Effector memory CD4-positive, alpha-beta T cell (primary cell): ENCODE measurements at places on chromosomes 4 and X.

GRCh38 chrX:96224279-96224678 is 460.4 kb upstream of the DIAPH2 start:
- no peak for DNase-seq
- no peaks in the 10 kb centered on the region for H3K36me3 ChIP-seq
- no peak overlapping the region for H3K4me3 ChIP-seq
- no peaks in the 10 kb centered on the region for H3K27me3 ChIP-seq
- H3K27ac ChIP-seq = no peak overlapping the region

- no peaks in the 10 kb centered on the region for H3K4me1 ChIP-seq
- no peak overlapping the region for H3K4me3 ChIP-seq
- no peaks in the 10 kb centered on the region for H3K27me3 ChIP-seq
- no peaks in the 10 kb centered on the region for H3K36me3 ChIP-seq
Measured at GRCh38 chr4:32031026-32031425, 1310.9 kb downstream of the PCDH7 start.

GRCh38 chr4:67394879-67395278 is 150.4 kb downstream of the CENPC start:
- no peaks in the 10 kb centered on the region for H3K36me3 ChIP-seq
- no peak overlapping the region for H3K4me3 ChIP-seq
- DNase-seq = no peak
- H3K27me3 ChIP-seq = no peaks in the 10 kb centered on the region
- H3K27ac ChIP-seq = no peak overlapping the region

- H3K27me3 ChIP-seq = no peaks in the 10 kb centered on the region
- no peak for DNase-seq
- no peak overlapping the region for H3K4me3 ChIP-seq
- H3K4me1 ChIP-seq = no peaks in the 10 kb centered on the region
Measured at GRCh38 chr4:21181716-21182115, 481.5 kb downstream of the PACRGL start.

- no peak overlapping the region for H3K27ac ChIP-seq
- no peak overlapping the region for H3K4me3 ChIP-seq
- no peaks in the 10 kb centered on the region for H3K27me3 ChIP-seq
- H3K4me1 ChIP-seq = no peaks in the 10 kb centered on the region
- H3K36me3 ChIP-seq = no peaks in the 10 kb centered on the region
Measured at GRCh38 chr4:95124906-95125504, 367.2 kb downstream of the BMPR1B start.

GRCh38 chrX:46268412-46268811 is 276.8 kb downstream of the ZNF674 start:
- no peak overlapping the region for H3K27ac ChIP-seq
- no peaks in the 10 kb centered on the region for H3K27me3 ChIP-seq
- no peak overlapping the region for H3K4me3 ChIP-seq
- no peaks in the 10 kb centered on the region for H3K36me3 ChIP-seq
- DNase-seq = no peak

DNA sequence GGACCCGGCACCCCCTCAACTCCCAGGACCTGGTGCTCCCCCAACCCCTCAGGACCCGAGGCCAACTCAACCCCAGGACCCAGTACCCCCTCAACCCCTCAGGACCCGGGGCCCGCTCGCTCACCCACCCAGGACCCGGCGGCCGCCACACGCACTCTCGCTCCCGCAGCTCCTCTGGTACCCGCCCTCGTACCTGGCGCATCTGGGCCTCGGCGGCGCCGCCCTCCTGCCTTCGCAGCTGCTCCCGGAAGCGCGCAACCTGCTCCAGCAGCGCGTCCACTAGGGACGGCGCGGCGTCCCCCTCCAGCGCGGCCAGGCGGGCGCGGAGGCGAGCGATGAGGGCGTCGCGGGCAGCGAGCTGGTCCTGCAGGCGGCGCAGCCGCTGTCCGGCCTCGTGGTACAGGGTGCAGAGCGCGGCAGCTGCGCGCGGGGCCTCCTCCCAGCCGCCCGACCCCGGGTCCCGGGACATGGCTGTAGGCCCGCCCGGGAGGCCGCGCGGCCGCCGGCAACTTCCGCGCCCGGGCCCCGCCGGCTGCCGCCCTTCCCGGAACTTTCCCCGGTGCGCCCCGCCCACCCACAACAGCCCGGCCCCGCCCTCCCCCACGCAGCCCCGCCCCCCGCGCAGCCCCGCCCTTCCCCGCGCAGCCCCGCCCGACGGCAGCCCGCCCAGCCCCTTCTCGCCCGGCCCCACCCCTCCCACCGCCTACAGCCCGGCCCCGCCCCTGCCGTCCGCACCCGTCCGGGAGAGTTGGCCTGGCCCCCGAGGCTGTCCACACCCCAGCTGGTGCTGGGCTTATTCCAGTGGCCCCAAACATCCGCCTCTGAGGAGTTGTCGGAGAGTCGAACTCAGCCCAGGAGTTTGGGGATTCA is at the start of gene TNIP2:
Gene TNIP2 (minus strand): TSS at position 516 of the 870 bp plus-strand sequence. CDS start 47 bp downstream, at position 469.
- peaks cover 14% of the 10 kb centered on the region for H3K4me1 ChIP-seq
- DNase-seq = peak; percentile 67
- peaks cover 6% of the 10 kb centered on the region for H3K36me3 ChIP-seq
- H3K27ac ChIP-seq = peak within 1 kb of the TSS; percentile 82

GRCh38 chrX:119495734-119496726 is 27.8 kb downstream of the SLC25A5 start:
- no peaks in the 10 kb centered on the region for H3K27me3 ChIP-seq
- no peak for DNase-seq
- H3K27ac ChIP-seq = no peak overlapping the region

- no peaks in the 10 kb centered on the region for H3K27me3 ChIP-seq
- H3K4me3 ChIP-seq = no peak overlapping the region
- no peaks in the 10 kb centered on the region for H3K4me1 ChIP-seq
- no peak overlapping the region for H3K27ac ChIP-seq
Measured at GRCh38 chr4:56445699-56446098, 9.6 kb downstream of the PAICS start.

GRCh38 chr4:123096038-123096437 is 173.6 kb upstream of the NUDT6 start:
- no peaks in the 10 kb centered on the region for H3K27me3 ChIP-seq
- H3K36me3 ChIP-seq = peaks cover 5% of the 10 kb centered on the region
- DNase-seq = no peak
- no peaks in the 10 kb centered on the region for H3K4me1 ChIP-seq
- H3K27ac ChIP-seq = no peak overlapping the region

- no peaks in the 10 kb centered on the region for H3K27me3 ChIP-seq
- H3K4me3 ChIP-seq = no peak overlapping the region
- no peaks in the 10 kb centered on the region for H3K36me3 ChIP-seq
- no peak overlapping the region for H3K27ac ChIP-seq
- H3K4me1 ChIP-seq = peaks cover 3% of the 10 kb centered on the region
Measured at GRCh38 chrX:19857131-19857530, 30.3 kb downstream of the SH3KBP1 start.

DNA sequence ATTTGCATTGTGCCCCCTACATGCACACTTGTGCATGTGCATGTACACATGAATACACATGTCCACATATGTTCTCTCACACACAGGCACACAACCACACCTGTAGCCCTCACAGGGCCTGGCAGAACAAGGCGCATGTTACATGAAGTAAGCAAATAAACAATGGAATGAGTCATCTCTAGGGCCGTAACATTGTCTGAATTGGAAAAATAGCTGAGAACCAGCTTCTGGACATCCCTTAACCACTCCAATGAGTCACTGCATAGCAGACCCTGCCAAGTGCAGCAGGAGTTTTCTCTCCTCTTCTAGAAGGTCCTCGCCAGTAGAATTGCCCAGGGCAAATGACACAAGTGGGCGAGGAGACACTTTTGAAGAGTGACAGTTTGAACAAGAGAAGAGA is 66.1 kb downstream of the MAGEA10 start:
- H3K36me3 ChIP-seq = no peaks in the 10 kb centered on the region
- no peak overlapping the region for H3K27ac ChIP-seq
- H3K4me3 ChIP-seq = no peak overlapping the region
- no peaks in the 10 kb centered on the region for H3K4me1 ChIP-seq
- no peak for DNase-seq

DNA sequence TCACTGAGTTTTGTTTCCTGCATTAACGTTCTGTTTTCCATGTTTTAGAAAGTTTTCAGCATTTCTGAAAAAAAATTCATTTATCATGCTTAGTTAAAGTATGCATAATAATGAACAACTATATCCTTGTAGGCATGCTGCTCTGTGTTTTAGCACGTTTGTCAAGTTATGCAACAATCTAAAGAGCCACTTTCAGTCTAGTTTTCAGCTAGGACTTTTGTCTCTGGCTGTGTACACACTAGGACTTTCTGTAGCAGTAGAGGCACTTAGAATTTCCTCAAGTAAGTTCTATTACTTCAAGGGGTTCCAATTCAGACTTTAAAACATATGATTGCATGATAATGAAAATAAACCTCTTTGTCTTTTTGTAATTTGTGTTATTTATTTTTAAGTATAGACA is 12.4 kb downstream of the DCAF8L1 start:
- no peak overlapping the region for H3K4me3 ChIP-seq
- no peaks in the 10 kb centered on the region for H3K27me3 ChIP-seq
- no peak overlapping the region for H3K27ac ChIP-seq
- no peaks in the 10 kb centered on the region for H3K36me3 ChIP-seq

DNA sequence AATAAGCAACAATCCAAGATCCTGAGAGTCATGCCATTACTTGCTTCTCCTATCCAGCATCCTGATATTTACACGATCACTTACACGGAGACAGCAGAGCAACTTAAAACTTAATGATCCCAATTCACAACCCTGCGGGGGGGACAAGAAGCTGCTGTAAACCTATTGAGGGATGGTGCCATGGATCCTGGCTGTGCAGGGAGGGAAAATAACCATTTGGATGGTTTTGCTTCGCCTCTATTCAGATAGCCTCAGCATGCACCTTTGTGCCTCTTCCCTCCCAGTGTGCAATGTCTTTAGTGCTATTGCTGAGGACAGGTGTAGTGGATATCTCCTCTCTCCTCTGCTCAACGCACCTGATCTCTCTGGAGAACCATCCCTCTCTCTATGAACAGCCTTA is 89.7 kb upstream of the PPARGC1A start:
- no peaks in the 10 kb centered on the region for H3K4me1 ChIP-seq
- H3K27ac ChIP-seq = no peak overlapping the region
- DNase-seq = no peak

- H3K4me1 ChIP-seq = no peaks in the 10 kb centered on the region
- no peak for DNase-seq
- H3K27ac ChIP-seq = no peak overlapping the region
- H3K27me3 ChIP-seq = no peaks in the 10 kb centered on the region
- no peaks in the 10 kb centered on the region for H3K36me3 ChIP-seq
Measured at GRCh38 chr4:157115613-157116335, 39.8 kb downstream of the GLRB start.

- no peaks in the 10 kb centered on the region for H3K27me3 ChIP-seq
- DNase-seq = no peak
- no peak overlapping the region for H3K27ac ChIP-seq
- peaks cover 4% of the 10 kb centered on the region for H3K4me1 ChIP-seq
- H3K36me3 ChIP-seq = no peaks in the 10 kb centered on the region
Measured at GRCh38 chr4:158775091-158775651, 6.3 kb downstream of the FNIP2 start.

GRCh38 chr4:20362148-20362547 is 110.4 kb downstream of the SLIT2 start:
- H3K27ac ChIP-seq = no peak overlapping the region
- no peak for DNase-seq
- H3K36me3 ChIP-seq = no peaks in the 10 kb centered on the region
- no peak overlapping the region for H3K4me3 ChIP-seq

DNA sequence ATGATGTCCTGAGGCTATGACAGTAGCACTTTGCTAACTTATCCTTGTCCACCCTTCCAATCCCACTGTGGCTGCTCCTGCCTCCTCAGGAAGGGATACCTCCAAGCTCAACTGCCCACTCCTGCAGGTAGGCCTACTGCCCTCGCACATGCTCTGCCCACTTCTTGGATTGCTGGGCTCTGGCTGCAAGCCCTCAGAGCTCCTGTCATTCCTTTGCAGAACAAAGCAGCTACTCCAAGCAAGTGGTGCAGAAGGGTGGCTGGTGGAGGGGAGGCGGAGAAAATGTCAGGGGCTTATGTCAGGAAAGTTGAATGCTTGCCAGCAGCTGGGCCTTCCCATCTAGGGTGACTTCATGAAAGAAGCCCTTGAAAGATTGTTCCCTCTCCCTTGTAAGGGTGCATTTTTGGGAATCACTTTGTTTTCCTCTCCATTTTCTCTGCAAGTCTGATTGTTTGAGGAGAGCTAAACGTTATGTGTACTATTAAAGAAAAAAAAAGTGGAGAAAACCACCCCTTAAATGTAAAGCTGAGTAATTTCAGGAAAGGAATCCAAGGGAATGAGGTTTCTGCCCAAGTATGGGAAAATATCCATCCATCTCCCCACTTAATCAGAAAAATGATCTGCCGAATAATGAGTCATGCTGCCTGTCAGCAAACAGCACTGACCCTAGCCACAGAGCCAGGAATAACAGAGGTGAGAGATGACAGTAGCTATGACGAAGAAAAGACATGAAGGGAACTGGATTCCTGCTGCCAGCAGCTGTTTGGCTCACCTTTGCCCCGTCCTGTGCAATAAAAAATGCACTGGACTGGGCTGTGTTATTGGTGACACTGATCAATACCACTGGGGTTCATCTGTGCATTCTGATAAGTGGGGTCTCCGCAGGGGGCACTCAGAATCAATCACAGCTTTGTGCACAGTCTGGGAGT is 102.0 kb downstream of the RTL5 start:
- DNase-seq = no peak
- H3K36me3 ChIP-seq = no peaks in the 10 kb centered on the region
- no peak overlapping the region for H3K4me3 ChIP-seq
- H3K27ac ChIP-seq = no peak overlapping the region
- no peaks in the 10 kb centered on the region for H3K4me1 ChIP-seq

DNA sequence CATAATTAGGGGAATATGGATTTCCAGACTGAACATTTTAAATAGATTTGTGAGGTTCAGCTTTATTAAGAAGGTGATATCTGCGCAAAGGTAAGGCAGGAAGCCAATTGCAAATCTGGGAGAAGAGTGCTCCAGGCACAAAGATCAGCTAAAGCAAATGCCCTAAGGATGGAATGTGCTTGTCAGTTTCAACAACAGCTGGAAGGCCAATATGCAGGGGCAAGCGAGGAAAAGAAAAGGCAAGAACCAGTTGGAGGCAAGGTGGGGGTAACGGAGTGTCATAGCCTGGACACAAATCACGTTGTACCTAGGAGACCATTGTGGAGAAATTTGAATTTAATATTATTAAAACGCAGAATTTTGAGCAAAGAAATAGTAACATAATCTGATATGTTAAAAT is 1710.3 kb upstream of the PCDH7 start:
- no peak overlapping the region for H3K4me3 ChIP-seq
- no peak overlapping the region for H3K27ac ChIP-seq
- H3K27me3 ChIP-seq = no peaks in the 10 kb centered on the region
- H3K4me1 ChIP-seq = no peaks in the 10 kb centered on the region
- no peak for DNase-seq
